NCI-H1092 treated with DMSO at 0.1 percent for 48 hours (cell line): ENCODE measurements at places on chromosomes 6 and 20.

GRCh38 chr6:138803331-138803730 is 7.4 kb downstream of the ECT2L start:
- no peak for DNase-seq

GRCh38 chr20:62367136-62367632 is at the start of gene LAMA5:
LAMA5 (minus strand) TSS chr20:62367312; CDS start chr20:62367245, 67 bp downstream.
- DNase-seq = no peak

GRCh38 chr6:48894469-48894868 is 568.6 kb downstream of the MMUT start:
- DNase-seq = no peak

DNA sequence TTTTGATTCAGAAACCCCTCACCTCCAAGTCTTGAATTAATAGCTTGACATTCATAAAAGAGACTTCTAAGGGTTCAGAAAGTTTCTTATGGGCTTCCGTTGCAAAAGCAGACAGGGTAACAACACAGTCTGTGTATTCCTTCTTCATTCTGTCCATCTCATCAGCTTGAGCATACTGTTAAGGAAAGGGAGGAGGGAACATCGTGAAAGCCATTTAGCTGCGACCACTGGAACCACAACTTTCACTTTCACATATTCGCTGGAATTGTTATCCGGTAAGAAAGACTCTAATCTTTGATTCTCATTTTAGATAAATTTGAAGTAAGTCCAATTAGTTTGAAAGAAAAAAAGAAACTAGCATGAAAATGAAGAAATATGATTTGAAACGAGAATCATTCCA is 174.4 kb downstream of the SYNE1 start:
- DNase-seq = no peak

DNA sequence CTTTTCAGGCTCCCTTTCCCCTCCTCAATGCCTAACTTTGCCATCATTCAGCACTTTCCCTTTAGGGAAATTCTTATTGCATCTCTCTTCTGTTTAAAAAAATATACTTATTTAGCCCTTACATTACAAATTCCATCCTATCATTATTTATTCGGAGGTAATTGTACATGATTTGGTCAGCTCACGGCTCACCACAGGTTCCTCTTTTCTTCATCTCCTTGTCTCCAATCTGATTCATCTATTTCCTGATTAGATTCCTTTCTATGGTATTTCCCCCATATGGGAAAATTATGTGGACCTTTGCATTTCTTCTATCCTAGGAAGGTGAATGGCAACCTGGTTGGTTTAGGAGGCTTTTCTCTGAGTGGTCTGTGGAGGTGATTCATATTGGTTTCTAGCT is 12.9 kb upstream of the EMILIN3 start:
- no peak for DNase-seq

- no peak for DNase-seq
These were observed 5.3 kb upstream of the RAET1L start for GRCh38 chr6:150030611-150031010.

DNA sequence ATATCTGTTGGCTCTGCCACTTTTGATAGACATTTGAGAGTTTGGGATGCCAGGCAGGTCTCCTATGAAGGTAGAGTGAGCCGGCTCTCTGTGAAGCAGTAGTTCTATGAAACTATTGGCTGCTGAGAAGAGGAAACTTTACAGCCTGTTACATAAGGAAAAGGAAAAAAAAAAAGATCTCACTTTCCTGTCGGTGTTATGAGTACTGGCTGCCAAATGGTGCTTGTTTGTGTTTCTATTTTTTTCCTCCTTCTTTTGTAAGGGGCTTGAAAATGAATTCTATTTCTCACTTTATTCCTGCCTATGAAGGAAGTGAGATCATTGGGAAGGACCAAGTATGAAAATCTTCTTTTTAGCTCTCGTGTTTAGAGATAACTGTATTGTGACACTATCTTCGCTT is 73.1 kb upstream of the CLDN20 start:
- DNase-seq = no peak

DNA sequence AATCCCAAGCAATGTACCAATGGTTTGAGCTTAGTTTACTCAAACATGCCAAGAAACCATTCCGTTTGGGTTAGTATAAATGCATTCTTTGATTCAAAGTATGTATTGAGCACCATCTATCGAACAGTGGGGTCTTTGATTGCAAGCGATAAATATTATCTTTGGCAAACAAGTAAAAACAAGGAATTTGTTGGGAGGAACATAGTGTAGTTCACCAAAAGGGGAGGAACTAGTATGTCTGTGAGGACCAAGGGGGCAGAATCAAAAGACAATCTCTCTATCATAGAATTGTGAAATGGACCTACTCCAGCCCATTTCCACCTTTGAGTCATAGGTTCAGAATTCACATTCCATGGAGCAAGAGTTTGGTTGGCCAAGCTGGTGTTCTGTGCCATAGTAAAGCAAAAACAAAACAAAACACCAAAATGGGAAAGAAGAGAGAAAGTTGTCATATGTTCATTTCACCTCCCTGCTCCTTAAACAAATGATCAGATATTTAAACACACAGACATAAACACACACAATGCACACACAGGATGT is 266.0 kb downstream of the TSHZ2 start:
- no peak for DNase-seq

- no peak for DNase-seq
These were observed 15.5 kb upstream of the TMEM181 start for GRCh38 chr6:158544428-158544827.

- DNase-seq = peak; percentile 79
These were observed 12.9 kb upstream of the MROH8 start for GRCh38 chr20:37192137-37192854.

DNA sequence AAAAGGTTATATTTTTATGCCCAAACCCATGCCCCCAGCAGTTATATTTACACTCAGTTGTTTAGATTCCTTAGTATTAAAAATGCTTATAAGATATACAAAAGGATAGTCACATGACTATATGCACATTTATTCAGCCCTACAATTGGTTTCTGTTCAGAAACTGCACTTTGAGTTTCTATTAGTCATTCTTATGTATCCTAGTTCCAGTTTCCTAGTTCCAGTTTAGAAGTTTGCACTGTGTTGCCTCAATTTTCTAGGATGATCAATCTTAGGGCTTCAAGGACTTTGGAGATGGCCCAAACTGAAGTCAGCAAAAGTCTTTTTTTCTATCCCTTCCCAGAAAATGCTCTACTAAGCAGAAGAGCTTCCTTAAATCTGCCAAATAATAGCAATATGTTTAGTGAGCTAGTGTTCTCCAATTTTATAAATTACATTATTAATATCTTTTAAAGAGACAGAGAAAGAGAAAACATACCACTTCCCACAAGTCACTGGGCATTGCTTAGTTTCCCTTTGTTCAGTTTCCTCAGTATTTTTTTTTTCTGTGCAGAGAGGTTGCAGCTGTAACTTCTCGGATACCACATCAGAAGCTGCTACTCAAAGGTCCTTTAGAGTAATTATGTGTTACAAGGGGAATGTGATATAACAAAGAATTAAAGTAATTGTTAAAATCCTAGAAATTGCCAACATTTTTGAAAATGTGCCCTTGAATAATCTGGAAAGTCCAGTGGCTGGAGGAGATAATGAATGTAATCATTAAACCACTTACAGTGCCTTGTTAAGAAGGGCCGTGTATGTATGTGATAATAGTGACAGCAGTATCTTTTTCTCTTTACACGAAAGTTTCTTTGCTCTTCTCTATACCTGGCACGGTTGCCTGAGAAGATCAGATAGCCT is 138.8 kb downstream of the KHDRBS2 start:
- DNase-seq = no peak

GRCh38 chr6:158060455-158061360 is 79.0 kb downstream of the SYNJ2 start:
- peak; percentile 53 for DNase-seq

- DNase-seq = no peak
These were observed 188.1 kb upstream of the VGLL2 start for GRCh38 chr6:117077300-117077699.

DNA sequence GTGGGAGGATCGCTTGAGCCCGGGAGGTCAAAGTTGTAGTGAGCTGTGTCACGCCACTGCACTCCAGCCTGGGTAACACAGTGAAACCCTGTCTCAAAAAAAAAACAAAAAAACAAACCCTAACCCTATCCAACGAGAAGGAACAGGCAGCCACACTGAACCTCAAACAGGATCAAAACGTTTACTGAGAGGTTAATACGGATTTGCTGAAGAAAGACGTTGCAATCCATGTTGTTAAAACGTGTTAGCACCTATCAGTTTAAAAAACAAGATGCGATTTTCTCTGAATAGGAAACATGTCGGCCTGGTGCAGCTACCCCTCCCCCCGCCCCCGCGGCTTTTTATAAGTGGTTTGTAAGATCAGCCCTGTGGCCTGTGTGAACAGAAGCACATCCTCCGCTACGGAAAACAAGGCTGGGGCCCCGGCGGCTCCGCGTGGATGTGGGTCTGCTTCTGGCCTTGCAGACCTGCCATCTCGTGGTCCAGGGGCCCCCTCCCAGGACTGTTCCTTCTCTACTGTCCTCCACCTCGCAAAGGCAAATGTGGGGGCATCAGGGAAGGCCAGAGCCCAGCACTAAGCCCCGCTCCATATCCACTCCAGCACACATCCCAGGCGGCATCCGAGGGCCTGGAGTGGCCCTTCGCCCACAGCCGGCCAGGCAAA is 11.4 kb downstream of the SLC2A4RG start:
- DNase-seq = no peak

GRCh38 chr6:38413102-38413800 is 226.5 kb downstream of the BTBD9 start:
- no peak for DNase-seq

DNA sequence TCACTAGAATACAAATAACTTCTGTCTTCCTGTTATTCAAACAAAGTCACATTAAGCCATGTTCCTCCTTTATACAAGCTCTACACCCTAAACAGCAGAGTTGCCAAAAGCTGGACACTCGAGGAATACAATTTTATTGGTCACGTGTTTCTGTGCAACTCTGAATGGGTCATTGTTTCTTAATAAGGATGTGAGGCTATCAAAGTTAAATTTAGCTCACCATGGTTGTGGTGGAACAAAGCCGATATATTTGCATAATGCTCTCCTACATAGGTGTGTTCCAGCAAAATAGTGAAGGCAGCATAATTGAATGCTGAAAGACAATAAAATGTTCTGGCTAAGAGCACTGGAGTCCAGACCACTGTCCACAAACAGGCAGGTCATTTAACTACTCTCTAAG is 36.9 kb upstream of the CD2AP start:
- DNase-seq = no peak

- no peak for DNase-seq
These were observed 91.7 kb upstream of the ELOVL5 start for GRCh38 chr6:53440336-53440945.

DNA sequence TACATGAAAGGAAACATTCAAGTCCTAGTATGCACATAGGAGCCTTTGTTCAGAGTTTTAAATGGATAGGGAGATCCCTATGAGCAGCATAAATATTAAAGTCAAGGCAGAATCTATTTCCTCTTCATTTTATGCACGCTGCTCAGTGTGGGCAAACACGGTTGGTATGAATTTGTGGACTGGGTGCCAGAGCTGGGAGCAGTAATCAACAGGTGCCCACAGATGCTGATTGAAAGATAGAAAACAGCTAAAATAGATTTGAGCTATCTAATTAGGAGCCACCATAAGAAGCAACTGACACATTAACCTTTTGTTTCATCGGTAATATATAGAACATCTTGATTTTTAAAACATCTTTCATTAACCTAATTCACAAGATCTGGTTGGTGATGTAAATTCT is 175.5 kb downstream of the EYS start:
- no peak for DNase-seq

- no peak for DNase-seq
These were observed 65.0 kb upstream of the VSTM2L start for GRCh38 chr20:37837924-37838323.
